Panc1 (cell line): ENCODE measurements at places on chromosomes 12 and 14.

- DNase-seq = no peak
Observed at GRCh38 chr14:58954052-58954451, 234.4 kb upstream of the DAAM1 start.

- no peak for DNase-seq
Observed at GRCh38 chr14:95185767-95186392, 28.6 kb upstream of the DICER1 start.

DNA sequence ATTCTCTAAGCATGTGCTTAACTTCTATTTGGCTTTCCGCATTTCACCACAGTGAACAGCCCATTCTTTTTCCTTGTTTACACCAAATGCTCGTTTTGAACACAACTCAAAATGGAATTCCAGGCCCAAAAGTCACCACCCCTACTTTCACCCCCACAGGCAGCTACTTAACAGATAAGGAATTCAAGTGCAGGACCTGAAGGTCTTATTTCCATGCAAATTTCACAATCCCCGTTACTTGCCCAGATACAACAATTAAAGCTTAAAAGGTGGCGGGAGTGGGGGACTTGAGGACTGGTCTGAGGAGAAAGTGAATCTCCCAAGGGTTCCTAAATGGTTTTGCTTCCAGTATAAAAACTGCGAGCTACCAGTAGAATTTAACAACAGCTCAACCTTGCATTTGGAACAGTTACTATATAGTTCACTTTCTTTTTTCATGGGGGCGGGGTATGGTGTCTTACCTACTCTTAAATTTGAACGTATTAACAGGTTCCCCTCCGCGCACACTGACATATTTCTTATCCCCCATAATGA lies 3.7 kb downstream of the USP44 start:
- DNase-seq = no peak

DNA sequence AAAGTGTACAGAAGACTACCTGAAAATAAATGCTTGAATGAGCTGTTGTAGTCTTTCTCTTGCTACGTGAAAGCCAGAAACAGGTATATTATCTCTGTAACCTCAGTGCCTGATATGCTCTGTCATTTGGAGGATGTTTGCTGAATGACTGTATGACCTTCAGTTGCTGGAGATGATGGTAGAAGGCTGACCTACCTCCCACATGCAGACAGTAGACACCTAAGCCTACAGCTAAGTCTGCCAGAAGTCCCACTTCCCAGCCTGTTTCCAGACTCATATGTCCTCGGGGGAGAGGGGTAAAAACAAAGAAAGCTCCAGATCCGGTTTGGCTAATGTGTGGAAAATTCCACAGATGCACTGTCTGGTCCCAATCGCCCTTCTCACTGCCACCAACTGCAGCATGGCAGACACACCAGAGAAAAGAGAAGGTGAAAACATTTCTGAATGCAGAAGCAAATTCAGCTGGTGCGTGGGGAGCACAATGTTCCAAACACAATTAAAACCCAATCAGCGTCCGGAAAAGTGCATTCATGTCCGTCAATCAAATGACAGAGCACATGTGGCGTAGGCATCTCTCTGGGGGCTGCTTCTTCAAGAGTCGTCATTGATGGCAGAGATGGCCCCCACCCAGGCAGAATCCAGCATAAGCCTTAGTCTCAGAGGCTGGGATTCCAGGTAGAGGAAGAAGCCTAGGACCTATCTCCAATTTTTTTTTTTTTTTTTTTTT lies 76.3 kb upstream of the TBX3 start:
- DNase-seq = no peak

GRCh38 chr12:106123551-106124081 lies 15.1 kb downstream of the NUAK1 start:
- DNase-seq = no peak

- no peak for DNase-seq
Observed at GRCh38 chr14:23365732-23366425, 907 bp upstream of the EFS start.

DNA sequence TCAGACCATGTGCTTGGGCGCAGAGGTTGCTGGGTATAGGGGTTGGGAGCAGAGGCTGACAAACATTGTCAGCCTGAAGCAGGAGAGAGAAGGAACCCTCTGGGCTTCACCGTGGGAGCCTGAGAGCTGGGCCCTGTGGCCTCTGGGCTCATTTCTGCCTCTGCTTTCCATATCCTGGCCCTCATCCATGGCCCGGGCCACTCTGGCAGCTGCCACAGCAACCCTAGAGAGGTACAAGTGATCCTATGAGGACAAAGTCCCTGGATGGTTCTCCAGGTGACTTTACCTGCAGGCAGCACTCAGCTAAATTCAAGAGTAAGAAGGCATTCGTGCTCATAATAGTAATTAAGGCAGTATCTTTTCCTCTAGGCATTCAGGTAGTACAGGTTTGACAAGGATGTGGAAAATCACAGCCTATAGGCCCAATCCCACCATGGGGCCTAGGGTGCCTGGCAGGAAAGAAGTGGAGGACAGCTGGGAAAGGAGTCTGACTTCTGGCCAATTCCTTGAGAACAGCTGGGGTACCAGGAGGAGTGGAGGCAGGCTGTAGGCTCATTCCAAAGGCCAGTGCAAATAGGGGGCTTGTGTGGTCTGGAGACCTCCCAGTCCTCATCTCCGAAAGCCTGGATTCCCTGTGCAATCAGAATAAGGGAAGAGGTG lies 3.6 kb upstream of the TTC7B start:
- DNase-seq = no peak

- no peak for DNase-seq
Observed at GRCh38 chr12:50059440-50060119, 2.2 kb downstream of the ASIC1 start.

DNA sequence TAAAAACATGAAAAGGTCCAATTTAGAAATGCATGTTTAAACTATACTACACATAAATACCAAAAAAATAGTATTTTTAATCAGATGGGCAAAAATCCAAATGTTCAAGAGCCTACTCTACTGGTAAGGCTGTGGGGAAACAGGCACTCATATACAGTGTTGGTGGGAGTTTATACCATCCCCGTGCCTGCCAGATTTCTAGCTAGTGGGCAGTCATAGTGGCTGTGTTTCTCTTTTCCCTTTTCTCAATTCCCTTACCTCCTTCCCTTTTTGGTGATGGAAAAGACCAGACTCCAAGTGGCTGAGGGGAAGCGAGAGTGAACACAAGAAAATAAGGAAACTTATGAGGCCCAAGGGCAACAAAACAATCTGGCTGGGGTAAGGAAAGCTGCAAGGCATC lies 14.7 kb downstream of the ZNF641 start:
- no peak for DNase-seq

DNA sequence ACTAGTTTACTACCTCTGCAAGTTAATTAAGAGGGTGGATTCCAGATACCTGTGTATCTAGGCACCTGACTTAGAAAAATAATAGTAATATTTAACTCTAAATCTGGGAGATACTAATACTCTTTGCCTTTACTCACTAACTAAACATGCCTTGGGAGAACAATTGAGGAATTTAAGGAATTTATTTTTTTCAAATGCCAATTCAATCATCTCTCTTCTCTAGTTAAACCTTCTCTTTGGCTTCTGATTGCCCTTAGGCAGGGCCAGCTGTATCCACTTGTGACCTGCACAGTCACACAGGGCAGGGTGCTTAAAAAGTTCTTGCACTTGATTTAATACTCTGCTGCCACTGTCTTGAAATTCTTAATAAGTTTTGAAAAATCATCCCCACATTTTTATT lies 142.4 kb downstream of the PLCZ1 start:
- no peak for DNase-seq

- DNase-seq = no peak
Observed at GRCh38 chr12:3114671-3115070, 37.5 kb downstream of the TSPAN9 start.

DNA sequence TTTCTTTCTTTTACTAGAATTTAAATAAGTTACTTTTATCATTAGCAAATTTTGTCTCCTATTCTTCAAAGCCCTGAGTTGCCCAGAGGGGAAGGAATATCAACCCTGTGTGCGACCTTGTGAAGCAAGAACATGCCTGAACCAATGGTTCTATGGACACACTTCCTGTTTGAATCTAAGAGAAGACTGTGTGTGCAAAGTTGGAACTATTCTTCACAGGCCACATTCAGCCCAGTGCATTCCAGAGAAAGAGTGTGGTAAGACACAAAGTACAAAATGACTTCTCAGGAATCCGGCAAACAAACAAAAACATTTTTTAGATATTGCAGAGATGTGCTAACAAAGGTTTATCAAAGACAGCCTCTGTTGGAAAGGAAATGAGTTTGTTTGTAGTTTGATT lies 90.8 kb upstream of the PTPRQ start:
- DNase-seq = no peak

DNA sequence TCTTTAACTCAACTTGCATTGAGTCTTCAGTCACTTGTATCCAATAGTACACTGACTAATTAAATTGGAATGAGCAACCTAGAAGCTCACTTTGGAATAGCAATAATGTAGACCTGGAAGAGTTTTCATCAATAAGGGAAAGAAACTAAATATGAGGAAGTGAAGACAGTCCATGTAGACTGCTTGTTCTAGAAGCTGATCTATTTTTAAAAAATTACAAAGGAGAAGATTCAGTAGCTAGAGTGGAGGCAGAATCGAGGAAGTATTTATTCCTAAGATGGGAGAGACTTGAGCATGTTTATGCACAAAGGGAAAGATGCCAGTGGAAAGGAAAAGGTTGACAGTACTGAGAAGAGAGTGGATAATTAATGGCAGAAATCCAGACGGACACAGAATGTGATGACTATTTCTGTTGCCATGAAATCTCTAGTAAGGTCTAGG lies 156.3 kb upstream of the PDE3A start:
- no peak for DNase-seq

DNA sequence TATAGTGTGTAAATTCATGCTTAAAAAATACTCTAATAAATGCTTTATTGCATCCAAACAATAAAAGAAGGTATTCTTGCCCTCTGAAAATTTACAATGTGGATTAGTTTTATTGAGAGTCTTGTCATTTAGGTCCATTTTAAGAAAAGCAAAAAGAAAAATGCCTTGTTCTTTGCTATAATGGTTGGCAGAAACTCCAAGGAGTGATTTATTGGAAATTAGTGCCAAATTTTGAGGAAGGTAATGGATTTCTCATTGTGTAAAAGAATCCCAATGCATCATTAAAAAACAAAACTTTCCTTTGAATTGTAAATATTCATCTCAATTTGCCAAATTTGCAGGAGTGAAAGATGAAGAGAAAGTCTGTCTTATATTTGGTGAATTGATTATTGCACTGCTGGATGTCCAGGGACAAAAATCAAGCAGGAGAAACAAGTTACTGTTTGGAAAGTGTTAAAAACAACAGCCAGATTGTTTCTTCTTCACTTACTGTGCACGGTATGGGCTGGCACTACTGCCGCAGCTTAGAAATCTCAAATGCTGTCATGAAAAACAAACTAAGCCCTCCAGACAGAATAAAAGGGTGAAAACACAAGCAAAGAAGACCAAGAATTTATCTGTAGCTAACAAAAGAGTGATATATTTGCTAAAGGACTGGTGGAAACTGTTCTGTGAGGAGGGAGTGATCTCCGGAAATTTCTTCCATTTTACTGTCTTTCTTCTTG lies 511.7 kb downstream of the TMTC2 start:
- DNase-seq = no peak

DNA sequence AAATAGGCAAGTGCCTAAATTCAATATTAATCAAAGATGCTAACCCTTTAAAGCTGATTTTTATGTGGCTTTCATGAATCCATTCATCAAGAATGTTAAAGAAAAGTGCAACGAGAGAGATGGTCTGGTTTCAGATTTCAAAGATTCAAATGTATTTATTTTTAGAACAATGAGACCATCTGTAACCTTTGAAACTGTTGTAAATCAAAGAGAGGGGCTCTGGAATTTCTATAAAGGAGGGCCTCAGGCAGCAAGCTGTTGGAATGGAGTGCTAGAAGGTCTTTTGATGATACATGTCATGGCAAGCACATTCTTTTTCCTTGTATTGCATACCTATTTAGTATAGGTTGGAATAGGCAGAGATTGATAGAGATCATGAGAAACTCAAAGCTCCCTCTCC lies 433.0 kb downstream of the LRIG3 start:
- DNase-seq = no peak

GRCh38 chr12:73210548-73211204 lies 938.5 kb downstream of the TRHDE start:
- no peak for DNase-seq

DNA sequence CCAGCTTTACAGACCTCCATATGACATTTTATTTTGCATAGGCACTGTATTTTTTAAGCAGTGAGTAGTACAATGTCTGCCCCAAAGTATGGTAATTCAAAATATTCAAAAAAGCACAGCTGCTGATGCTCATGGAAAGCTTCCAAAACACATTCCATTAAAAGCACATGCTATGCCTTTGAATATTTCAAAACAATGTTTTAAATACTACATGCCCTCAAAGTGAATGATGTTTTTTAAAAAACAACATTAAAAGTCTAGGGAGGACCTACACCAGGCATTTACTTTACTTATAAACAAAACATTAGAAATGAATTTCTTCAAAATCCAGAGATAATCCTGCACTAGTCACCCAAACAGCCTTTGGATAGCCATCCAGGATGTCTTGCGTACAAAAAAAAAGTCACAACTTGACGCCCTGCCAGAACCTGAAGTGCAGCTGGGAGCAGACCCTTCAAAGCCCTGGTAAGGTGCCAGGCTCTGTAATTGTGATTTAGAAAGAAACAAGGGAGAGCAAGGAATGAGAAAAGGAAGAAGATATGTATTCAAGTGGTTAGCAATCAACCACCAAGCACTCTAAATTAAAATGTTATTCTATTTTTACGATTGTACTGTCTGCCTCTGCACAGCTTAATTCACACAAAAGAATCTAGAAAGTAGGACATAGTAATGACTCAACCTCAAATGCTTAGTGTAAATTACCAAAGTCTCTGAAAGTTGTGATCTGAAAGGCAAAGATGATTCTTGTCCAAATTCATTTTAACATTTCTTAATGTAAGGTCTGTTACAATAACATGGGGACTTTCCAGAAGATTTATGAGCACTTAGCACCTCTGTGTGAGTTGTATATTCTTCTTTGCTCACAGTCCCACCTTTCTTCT lies 31.9 kb downstream of the CEP83 start:
- no peak for DNase-seq

DNA sequence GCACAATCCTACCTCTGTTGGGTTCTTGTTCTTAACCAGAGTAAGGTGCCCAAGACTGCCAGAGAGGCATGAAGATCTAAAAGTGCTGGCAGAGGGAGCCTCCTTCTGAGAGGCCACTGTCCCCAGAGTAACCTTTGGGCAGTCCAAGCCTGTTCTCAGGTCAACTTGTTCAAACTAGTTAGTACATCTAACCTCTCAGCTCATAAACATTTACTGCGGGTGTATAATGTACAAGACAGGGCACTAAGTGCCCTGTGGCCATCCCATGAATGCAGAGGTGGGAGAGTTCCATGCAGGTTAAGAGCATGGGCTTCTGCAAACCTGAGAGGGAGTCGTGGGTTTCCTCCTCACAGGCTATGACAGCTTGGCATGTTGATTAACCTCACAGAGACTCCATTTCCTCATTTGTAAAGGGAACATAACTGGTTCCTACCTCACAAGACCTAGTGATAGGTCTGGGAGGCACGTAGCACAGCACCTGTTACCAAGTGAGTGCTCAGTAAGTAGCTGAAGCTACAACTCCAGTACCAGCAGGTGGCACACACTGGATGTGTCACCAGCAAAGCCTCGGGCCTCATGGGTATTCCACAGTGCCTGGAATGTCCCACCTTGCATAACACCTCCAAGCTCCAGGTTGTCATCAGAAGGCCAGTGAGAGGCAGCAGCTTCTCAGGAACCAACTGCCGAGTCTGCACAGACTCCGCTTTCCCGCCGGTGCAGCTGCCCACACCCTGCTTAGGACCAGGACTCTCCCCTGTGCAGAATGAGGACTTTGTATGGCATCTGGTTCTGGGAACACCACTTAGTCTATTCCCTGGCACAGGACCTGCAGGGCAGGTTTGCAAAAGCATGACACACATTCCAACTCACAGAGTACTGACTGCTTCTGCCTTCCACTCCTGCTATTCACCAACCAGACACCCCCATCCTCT lies 4.4 kb downstream of the VDR start:
- DNase-seq = no peak
